ENCODE measurements at places on chromosomes 1 and 21. TPM values are rescaled to one million over a fixed set of nuclear protein-coding genes. Genes with fewer than 3 reads are reported as not detected.

The FMO3 gene
- 0.86 TPM for total RNA-seq

The IGSF5 gene
- 0.29 TPM for total RNA-seq

The C1orf226 gene
- total RNA-seq, result 31.4 TPM

The CD1B gene
- not detected for total RNA-seq

The GUCA2B gene
- total RNA-seq, result 7.9 TPM

The C1orf50 gene
- 6.7 TPM for total RNA-seq

The MCOLN2 gene
- total RNA-seq, result 1.8 TPM

The ZNF593OS gene
- 0.29 TPM for total RNA-seq

The ST3GAL3 gene
- 17.4 TPM for total RNA-seq

The LCE1C gene
- not detected for total RNA-seq

The GABRD gene
- 1.2 TPM for total RNA-seq

The SSR2 gene
- 217 TPM for total RNA-seq

The CLCA4 gene
- 0.20 TPM for total RNA-seq

The PCAT6 gene
- total RNA-seq, result 2.3 TPM

The BRDT gene
- not detected for total RNA-seq

The CTTNBP2NL gene
- total RNA-seq, result 56.0 TPM

The ARHGEF16 gene
- total RNA-seq, result 81.4 TPM

The VWA1 gene
- total RNA-seq, result 122 TPM

The CCDC27 gene
- not detected for total RNA-seq

The MATN1 gene
- 0.12 TPM for total RNA-seq

The ADCY10 gene
- total RNA-seq, result 0.81 TPM

The CALML6 gene
- total RNA-seq, result 0.32 TPM

The FAM72C gene
- 0.58 TPM for total RNA-seq

The PROK1 gene
- total RNA-seq, result 0.40 TPM

The GPR61 gene
- total RNA-seq, result 0.29 TPM

The HNRNPCL1 gene
- total RNA-seq, result not detected

The MROH9 gene
- not detected for total RNA-seq

The SLC45A3 gene
- 13.6 TPM for total RNA-seq

The HHAT gene
- 14.4 TPM for total RNA-seq

The CTSK gene
- total RNA-seq, result 47.6 TPM

The LENEP gene
- total RNA-seq, result not detected

The ARHGAP29 gene
- 19.2 TPM for total RNA-seq

The RCAN3 gene
- total RNA-seq, result 19.1 TPM

The SLC16A4 gene
- 52.3 TPM for total RNA-seq

The HMCN1 gene
- 3.7 TPM for total RNA-seq

The LCE1F gene
- total RNA-seq, result not detected

The DHRS3 gene
- 168 TPM for total RNA-seq

The OR2G3 gene
- total RNA-seq, result not detected
